ENCODE measurements at places on chromosomes 16 and 17.

GRCh38 chr17:51097708-51098446 is 22.8 kb downstream of the SPAG9 start:
- no peak for DNase-seq

DNA sequence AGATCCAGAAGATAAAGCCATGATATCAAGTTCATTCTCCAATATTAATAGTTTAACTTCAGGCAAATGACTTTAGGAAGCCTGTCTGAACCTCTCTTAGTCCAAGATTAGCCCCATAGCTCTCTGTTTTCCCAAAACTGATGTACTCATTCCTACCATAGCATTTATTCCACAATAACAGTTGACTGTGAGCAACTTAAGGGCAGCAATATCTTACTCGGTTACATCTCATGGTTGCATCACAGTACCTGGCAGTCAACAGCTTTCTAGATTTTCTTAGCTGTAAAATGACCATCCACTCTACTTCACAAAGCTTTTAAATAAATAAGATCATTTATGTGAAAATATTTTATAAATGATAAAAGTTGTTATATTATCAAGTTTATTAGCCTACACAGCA is 58.2 kb upstream of the STAC2 start:
- DNase-seq: no peak

DNA sequence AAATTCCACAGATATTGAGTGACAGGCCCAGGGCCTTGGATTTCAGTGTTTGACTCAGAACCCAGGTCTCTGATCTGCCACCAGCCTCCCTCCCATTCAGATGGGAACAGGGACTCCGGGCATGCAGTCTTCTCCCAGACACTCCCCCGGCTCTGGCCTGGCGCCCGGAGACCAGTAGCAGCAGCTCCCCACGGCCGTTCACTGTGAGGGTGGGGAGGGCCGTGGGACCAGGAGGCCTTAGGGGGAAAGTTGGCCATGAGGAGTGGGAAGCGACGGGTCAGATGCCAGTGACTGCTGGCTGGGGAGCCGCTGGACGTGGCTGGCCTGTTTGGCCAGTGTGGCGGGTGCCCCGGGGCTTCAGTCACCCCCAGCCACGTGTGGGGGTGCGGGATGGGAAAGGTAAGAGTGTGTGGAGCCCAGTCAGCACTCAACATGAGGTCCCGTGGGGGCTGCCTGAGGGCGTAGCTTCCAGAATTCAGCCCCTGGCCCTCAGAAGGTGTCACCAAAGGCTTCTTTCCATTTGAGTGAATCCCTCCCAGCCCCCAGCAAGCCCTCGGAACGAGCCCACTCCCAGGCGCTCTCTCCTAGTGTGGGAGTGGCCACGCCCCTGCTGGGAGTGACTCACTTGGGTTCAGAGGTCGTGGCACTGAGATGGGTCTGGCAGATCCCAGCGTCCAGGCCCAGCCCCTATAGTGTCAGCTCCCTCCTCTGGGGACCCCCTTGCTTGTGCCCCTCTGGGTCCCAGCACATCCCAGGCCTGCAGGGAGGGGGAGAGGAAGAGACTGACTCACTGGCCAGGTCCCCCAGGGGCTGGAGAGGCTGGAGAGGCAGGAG is 309.4 kb downstream of the SEC14L1 start:
- no peak for DNase-seq

DNA sequence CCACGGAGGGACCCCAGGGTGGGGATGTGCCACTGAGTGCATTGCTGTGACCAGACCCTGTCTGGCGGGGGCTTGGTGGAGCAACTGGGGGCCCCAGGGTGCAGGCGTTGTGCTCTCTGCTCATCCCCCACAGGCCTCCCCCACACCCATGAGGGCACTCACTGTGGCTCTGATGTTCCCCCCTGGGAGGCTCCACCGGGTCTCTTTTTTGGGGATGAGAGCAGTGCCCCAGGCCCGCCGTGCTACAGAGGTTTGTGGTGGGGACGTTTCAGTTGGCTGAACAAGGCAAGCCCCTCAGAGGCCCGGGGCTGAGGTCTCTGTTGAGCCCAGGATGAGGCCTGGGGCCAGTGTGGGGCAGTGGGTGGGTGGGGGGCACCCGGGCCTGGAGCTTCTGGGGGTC is 2.5 kb downstream of the CCDC78 start:
- no peak for DNase-seq
